Posterior vena cava (tissue), 2 donors: ENCODE measurements at places on chromosomes 3 and 15. TPM values are rescaled to one million over a fixed set of nuclear protein-coding genes. Genes with fewer than 3 reads are reported as not detected.

Gene MAPKBP1
- 27.9 TPM for total RNA-seq

Gene CCR3
- not detected for total RNA-seq

Gene CELSR3
- total RNA-seq = 0.67 TPM

Gene DNASE1L3
- total RNA-seq = 9.3 TPM

Gene ZNF717
- 11.8 TPM for total RNA-seq

Gene CLSTN2
- 28.0 TPM for total RNA-seq

Gene CHL1
- total RNA-seq = 7.8 TPM

Gene SNRPA1
- total RNA-seq = 38.2 TPM

Gene ZDHHC3
- total RNA-seq = 59.7 TPM

Gene PLSCR5
- total RNA-seq = not detected

Gene RHOV
- not detected for total RNA-seq

Gene CCR8
- total RNA-seq = not detected

Gene FANCD2OS
- not detected for total RNA-seq

Gene HESX1
- total RNA-seq = 0.62 TPM

Gene ACAD11
- 17.1 TPM for total RNA-seq

Gene SMAD3
- total RNA-seq = 62.7 TPM

Gene TF
- 1.0 TPM for total RNA-seq
